ENCODE measurements at places on chromosomes 5 and 9.

GRCh38 chr5:111984044-111984443, 227.1 kb upstream of the NREP start:
- no peak for DNase-seq

- DNase-seq = no peak
Measured at GRCh38 chr5:158682631-158683030, 417.1 kb downstream of the EBF1 start.

DNA sequence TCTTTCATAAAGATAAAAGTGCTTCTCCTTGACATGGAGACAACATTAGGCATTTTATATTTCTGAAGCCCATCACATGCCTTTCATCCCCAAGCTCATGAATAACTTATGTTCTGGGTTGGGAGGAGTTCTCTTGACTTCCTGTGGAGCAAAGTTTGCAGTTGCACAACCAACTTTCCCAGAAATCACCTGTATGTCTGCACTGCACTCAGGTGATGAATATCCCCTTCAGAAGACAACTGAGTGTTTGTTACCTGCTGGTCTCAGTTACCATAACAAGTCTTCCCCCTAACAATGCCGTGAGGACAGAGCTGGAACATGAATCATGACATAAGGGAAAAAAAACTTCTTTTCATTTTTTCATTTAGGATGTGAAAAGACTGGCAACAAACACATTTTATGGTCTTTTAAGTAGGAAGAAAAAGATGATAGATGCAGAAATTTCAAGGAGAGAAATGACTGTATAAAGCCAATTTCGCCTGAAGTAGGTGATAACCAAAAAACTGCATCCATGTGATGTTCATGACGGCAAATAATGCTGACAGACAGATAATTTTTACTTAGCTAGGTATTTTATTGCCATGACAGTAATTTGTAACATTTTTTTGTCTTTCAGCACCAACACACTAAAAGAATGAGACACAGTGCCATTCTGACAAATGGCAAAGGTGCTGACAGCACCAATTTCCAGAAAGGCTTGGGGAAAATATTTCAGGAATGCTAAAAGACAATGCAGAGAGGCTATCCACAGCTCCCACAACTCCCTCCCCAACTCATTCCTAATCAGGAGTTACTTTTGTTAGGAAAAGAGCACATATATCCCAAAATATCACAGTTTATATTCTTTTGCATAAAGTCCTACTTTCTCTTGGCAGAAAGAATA, 656.3 kb downstream of the PRELID2 start:
- DNase-seq = no peak

- DNase-seq = no peak
Measured at GRCh38 chr5:67268231-67269021, 71.8 kb upstream of the CD180 start.

- no peak for DNase-seq
Measured at GRCh38 chr5:170315154-170315553, 17.6 kb upstream of the LCP2 start.

DNA sequence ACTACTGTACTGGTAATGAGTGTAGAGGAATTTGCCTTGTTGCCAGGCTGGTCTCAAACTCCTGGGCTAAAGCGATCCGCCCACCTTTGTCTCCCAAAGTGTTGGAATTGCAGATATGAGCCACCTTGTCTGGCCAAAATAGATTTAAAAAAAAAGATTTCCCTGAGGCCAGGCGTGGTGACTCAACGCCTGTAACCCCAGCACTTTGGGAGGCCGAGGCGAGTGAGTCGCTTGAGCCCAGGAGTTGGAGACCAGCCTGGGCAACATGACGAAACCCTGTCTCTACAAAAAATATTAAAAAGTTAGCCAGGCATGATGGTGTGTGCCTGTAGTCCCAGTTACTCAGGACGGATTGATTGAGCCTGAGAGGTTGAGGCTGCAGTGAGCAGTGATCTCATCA, 62.5 kb downstream of the IPO11 start:
- DNase-seq = no peak

DNA sequence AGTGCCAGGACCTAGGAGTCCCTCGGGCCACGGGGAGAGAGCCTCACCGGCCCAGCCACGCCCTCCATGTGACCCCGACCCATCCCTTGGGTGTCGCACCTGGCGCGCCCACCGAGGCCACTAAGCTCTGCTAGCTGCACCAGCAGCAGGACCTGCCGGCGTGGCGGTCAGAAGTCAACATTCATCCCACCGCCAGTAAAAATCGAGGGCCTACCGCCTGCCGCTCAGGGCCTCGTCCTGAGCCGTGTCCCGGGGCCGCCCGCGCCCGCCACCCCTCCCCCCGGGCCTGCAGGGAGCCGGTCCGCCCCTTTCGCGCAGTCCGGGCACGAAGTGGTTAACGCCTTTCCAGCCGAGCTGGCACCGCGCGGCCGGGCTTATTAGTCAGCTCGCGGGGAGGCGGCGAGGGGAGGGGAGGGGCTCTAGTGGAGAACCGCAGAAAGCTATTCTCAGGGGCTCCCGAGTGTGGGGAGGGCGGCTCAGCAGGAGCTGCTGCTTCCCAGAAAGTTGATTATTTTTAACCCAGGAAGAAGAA, 124.4 kb downstream of the C9orf50 start:
- DNase-seq = peak; percentile 79

- DNase-seq = no peak
Measured at GRCh38 chr9:135418161-135418560, 61.4 kb upstream of the PPP1R26 start.

DNA sequence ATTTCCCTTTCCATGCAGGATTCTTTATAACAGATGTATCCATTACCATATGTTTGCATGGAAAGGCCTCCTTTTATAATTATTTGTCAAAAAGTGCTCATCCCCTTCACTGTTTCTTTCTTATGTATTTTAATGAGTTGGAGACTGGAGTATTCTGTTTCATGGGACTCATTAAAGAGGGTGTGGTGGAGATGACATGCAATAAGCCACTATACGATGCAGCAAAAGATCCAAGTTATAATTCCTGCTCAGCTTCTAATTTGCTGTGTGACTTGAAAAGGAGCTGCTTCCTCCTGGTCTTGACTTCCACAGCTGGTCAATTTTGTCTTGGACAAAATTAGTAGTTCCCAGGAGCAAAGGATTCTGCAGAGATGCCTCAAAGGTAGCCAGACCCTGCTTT, 13.9 kb downstream of the SGCD start:
- DNase-seq = no peak

- DNase-seq = no peak
Measured at GRCh38 chr5:11904265-11904906, at the start of gene CTNND2. Gene CTNND2 (minus strand): TSS chr5:11904446. CDS start chr5:11903853, 593 bp downstream.
